ENCODE measurements at places on chromosomes 2 and 18. TPM values are rescaled to one million over a fixed set of nuclear protein-coding genes. Genes with fewer than 3 reads are reported as not detected.

GRCh38 chr2:210626849-210627248 lies 70.5 kb downstream of the CPS1 start:
- no peaks in the 10 kb centered on the region for H3K36me3 ChIP-seq
- no peaks in the 10 kb centered on the region for H3K4me1 ChIP-seq
- H3K27me3 ChIP-seq, result no peaks in the 10 kb centered on the region
- no peak overlapping the region for H3K4me3 ChIP-seq
- H3K27ac ChIP-seq, result no peak overlapping the region

Gene HES6
- total RNA-seq, result 117 TPM

DNA sequence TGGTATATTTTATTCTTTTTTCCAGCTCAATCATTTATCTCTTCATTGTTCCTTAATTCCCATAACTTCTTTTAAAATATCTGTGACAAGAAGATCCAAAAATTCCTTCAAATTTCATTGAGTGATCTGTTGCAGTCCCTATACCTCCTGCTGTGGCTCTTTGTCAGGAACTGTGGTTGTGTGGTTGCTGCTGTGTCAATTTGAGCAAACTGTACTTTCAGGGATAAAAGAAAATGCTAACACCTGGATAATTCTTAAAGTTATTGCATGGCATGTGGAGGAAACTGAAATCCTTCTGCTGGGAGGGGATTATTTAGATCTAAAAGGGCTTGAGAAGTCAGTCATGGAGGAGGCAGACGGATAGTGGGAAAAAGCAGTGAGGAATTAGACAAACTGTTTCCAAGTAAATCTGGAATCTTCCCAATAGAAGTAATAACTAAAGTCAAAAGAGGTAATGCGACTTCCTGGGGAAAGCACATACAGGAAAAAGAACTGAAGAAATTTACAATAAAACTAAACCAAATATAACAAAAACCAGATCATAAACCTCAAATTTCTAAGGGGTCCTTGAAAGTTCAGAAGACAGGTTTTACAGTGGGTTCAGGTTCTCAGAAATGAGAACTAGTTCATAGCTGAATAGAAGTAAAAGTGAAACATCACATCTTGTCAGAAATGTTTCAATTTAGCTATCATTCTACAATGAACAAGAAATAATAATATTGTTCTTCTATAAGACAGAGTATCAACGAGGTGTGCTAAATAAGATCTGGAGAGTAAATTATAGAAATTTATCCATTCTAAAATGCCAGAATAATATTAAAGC lies 33.5 kb upstream of the CD226 start:
- H3K27ac ChIP-seq, result no peak overlapping the region
- no peaks in the 10 kb centered on the region for H3K27me3 ChIP-seq
- H3K4me1 ChIP-seq, result no peaks in the 10 kb centered on the region
- H3K4me3 ChIP-seq, result no peak overlapping the region
- H3K36me3 ChIP-seq, result peaks cover 7% of the 10 kb centered on the region

DNA sequence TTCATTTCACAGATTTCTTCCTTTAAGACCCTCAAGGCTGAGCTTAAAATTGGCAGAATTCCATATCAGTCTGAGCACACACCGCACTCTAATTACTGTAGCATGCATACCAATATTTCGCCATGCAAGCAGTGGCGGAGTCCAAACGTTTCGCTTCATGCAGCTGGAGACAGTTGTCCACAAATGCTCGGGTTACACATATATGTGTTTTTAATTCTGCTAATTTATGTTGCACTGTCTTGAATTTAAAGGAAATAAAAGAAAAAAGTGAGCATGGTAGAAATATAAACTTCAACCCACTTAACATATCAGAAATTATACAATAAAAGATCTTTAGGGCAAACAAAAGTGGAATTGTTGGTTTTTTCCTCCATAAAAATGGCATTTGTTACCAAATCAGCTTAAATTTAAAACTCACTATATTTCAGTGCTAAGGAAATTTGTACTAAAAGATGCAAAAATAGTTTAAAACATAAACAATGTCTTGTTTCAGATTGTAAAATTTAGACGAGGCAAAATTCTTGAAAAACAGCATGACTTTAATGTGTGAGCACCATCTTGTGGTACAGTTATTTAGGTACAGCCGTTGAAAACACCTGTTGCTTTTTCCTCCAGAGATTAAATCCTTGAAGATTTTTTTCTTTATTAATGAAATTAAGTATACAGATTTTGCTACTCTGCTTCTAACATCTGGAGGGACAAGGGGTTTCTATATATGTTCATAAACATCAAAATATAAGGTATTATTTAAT lies 24.1 kb upstream of the KANSL1L start:
- H3K27me3 ChIP-seq, result no peaks in the 10 kb centered on the region
- no peaks in the 10 kb centered on the region for H3K4me1 ChIP-seq
- H3K36me3 ChIP-seq, result peaks cover 14% of the 10 kb centered on the region
- DNase-seq, result no peak

DNA sequence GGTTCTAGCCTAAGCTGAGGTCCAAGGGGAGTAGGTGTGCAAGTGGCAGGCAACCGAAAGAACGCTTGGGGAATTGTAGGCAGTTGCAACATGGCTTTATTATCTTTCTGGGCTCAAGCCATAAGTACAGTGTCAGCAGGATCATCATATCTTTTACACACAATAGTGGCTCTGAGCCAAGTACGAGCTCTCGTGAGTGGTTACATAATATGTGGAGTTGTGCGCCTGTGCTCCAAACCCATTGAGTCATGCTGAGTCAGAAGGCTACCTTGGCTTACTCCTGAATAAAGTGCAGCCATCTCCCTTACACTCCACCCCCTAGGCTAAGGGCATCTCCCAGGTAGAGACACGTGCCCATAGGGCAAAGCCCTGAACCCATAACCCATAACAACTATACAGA lies 233.9 kb downstream of the SATB2 start:
- H3K4me3 ChIP-seq, result no peak overlapping the region
- H3K27ac ChIP-seq, result no peak overlapping the region
- H3K27me3 ChIP-seq, result no peaks in the 10 kb centered on the region
- peaks cover 4% of the 10 kb centered on the region for H3K4me1 ChIP-seq
- no peaks in the 10 kb centered on the region for H3K36me3 ChIP-seq
- no peak for DNase-seq

- no peaks in the 10 kb centered on the region for H3K36me3 ChIP-seq
- H3K27ac ChIP-seq, result no peak overlapping the region
- H3K4me3 ChIP-seq, result no peak overlapping the region
- no peaks in the 10 kb centered on the region for H3K27me3 ChIP-seq
These were observed 96.5 kb downstream of the MYT1L start for GRCh38 chr2:2234398-2235195.

DNA sequence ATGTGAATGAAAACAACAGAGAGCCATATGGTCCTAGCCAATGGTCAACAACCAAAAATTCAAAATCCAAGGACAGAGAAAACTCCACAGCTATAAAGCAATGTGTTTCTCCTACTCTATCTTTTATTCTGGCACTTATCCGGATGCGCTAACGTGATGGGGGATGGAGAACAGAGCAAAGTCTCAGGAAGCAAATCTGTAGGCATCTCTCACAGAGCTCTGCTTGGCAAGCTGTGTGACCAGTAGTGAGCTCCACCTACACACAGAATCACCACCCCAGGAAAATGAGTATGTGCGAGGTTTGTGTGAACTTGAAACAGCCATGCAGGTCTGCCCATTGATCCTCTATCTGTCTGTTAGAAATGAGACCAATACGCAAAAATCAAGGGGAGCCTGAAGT lies 584.3 kb downstream of the BCL11A start:
- DNase-seq, result no peak
- H3K4me1 ChIP-seq, result no peaks in the 10 kb centered on the region
- no peak overlapping the region for H3K4me3 ChIP-seq
- H3K36me3 ChIP-seq, result no peaks in the 10 kb centered on the region

GRCh38 chr2:207833251-207833751 lies 63.6 kb upstream of the FZD5 start:
- DNase-seq, result no peak
- no peak overlapping the region for H3K4me3 ChIP-seq
- H3K4me1 ChIP-seq, result no peaks in the 10 kb centered on the region
- no peak overlapping the region for H3K27ac ChIP-seq
- H3K36me3 ChIP-seq, result no peaks in the 10 kb centered on the region

DNA sequence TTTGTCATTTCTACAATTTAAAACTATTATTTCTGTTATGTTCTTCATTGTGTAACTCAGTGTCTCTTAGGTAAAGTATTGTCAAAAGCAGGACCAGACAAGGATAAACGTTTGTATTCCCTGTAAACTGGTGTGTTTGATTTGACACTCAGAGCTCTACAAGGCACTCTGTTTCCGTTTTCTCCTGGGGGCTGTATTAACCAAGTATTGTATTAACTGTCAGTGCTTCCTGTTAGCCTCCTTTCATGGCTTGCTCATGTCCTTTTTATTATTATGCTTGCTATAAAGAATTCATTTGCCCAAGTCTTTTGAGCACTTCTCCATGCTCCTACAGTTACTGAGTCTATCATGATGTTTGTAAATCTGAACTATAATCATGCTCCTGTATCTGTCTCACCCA lies 323.7 kb downstream of the LPIN1 start:
- H3K27ac ChIP-seq, result no peak overlapping the region
- DNase-seq, result no peak
- H3K4me1 ChIP-seq, result no peaks in the 10 kb centered on the region
- no peaks in the 10 kb centered on the region for H3K36me3 ChIP-seq
- H3K4me3 ChIP-seq, result no peak overlapping the region
- H3K27me3 ChIP-seq, result no peaks in the 10 kb centered on the region

GRCh38 chr2:147001061-147001460 lies 843.8 kb upstream of the ACVR2A start:
- no peaks in the 10 kb centered on the region for H3K36me3 ChIP-seq
- no peak for DNase-seq
- no peaks in the 10 kb centered on the region for H3K27me3 ChIP-seq
- no peak overlapping the region for H3K27ac ChIP-seq
- no peaks in the 10 kb centered on the region for H3K4me1 ChIP-seq

- H3K4me3 ChIP-seq, result no peak overlapping the region
- peaks cover 4% of the 10 kb centered on the region for H3K4me1 ChIP-seq
- no peaks in the 10 kb centered on the region for H3K36me3 ChIP-seq
These were observed 11.2 kb downstream of the FAP start for GRCh38 chr2:162232027-162232426.

GRCh38 chr18:36034299-36034895 lies 33.0 kb downstream of the RPRD1A start:
- H3K4me1 ChIP-seq, result no peaks in the 10 kb centered on the region
- no peak for DNase-seq
- H3K27ac ChIP-seq, result no peak overlapping the region
